Anterior cingulate cortex (tissue), 58 donors: ENCODE measurements at places on chromosomes 6 and 20.

DNA sequence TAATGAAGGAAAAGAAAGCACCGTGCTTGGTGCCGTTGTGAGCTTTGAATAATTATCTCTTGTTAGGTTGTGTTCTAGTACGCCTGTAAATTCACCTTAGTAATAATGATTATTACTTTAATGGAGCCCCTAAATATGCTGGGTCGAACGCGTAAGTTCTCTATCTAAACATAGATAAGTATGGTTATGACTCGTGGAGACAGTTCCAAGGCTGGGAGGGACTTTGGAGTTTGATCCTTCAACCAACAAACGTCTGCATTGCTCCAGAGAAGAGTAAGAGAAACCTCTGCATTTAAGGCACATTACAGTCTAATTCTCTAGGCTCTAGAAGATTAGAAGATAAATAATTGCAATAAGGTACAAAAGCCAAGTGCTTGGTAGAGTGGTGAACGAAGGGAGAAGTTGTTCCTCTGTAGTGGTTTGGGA is 514 bp downstream of the ACOT13 start:
- no peak for DNase-seq

GRCh38 chr6:51260003-51260402 is 441.3 kb downstream of the TFAP2B start:
- no peak for DNase-seq

GRCh38 chr6:52537001-52537753 is 39.7 kb downstream of the TRAM2 start:
- DNase-seq = no peak

DNA sequence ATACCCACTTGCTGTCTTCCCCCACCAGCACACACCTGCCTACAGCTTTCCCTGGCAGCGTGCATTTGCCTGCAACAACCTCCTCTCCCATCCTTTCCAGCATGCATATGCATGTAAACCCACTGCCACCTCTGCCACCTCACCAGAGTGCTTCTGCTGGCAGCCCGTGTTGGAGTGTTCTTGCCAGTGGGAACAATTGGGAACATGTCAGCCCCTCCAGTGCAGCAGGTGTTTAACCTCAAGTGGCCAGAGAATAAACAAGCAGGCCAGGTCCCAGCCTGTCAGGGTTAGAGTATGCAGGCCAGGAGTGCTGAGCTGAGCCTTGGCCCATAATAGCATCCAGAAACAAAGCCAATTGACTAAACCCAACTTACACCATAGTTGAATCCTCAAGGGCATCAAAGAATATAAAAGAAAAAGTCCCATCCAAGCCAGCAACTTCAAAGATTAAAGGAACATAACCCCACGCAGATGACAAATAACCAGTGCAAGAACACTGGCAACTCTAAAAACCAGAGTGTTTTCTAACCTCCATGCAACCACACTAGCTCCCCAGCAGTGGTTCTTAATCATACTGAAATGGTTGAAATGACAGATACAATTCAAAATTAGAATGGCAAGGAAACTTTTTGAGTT is 1212.1 kb upstream of the CITED2 start:
- DNase-seq = no peak

- no peak for DNase-seq
These were observed 39.3 kb downstream of the HUS1B start for GRCh38 chr6:617456-618100.

GRCh38 chr20:53895385-53895755 is 175.0 kb downstream of the BCAS1 start:
- no peak for DNase-seq

GRCh38 chr6:110661414-110661813 is 153.9 kb downstream of the CDK19 start:
- no peak for DNase-seq

GRCh38 chr6:22680950-22681349 is 111.6 kb downstream of the HDGFL1 start:
- no peak for DNase-seq

- no peak for DNase-seq
These were observed 1.7 kb downstream of the TULP4 start for GRCh38 chr6:158313989-158314388.

- DNase-seq = no peak
These were observed 18.3 kb upstream of the TRAM2 start for GRCh38 chr6:52595000-52595795.

DNA sequence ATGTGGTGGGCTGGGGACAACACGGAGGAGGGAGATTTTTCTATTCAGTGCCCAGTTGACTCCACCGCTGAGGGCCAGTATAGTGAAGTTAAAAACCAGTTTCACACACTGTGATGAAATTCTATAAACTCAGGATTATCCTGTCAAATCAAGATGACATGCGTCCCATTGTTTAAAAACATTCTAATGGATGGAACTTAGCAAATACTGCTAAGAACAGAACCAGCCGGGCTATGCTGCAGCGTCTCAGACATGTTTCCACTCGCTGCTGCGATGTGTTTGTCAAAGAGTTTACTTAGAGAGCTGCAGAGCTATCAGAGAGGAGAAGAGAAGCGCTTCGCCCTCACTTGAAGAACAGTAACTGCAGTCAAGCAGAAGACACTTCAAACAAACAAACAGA is 212.6 kb upstream of the FOXQ1 start:
- DNase-seq = no peak

- no peak for DNase-seq
These were observed 202.0 kb upstream of the GMDS start for GRCh38 chr6:2447318-2447920.

GRCh38 chr6:133179481-133179880 is 61.7 kb upstream of the EYA4 start:
- no peak for DNase-seq

DNA sequence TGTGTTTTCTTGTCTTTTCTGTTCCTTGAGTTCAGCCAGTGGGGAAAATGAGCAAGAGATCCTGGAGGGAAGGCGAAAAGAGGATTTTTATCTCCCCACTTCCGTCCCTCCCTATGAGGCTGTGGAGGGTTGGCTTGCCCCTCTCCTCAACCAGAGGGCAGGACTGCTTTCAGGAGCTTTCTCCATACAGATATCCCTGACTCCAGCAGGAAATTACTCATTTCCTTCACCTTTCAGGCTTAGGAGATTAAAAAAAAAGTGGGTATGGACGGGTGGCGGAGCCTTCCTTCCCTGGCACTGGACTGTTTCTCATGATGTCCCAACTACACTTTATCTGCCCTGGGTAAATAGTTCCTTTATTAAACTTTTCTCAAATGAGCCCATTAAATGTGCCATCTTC is 241.2 kb downstream of the FRK start:
- no peak for DNase-seq

DNA sequence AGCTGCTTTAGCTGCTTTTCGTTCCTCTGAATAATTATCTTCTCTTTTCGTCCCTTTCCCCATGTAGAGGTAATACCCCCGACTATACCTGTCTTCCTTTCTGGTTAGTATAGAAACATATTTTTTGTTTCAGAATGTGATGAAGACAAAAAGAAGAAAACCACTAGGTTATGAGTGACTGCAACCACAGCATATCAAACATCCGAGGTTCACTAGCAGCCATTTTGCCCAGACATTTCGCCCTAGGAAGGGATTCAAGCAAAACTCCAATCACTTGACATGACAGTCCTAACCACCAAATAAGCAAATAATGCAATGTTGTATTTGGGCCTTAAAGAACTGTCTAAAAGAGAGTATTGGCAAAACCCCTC is 9.4 kb downstream of the SNX5 start:
- no peak for DNase-seq

GRCh38 chr6:28742668-28743270 is 181.0 kb downstream of the TRIM27 start:
- no peak for DNase-seq

DNA sequence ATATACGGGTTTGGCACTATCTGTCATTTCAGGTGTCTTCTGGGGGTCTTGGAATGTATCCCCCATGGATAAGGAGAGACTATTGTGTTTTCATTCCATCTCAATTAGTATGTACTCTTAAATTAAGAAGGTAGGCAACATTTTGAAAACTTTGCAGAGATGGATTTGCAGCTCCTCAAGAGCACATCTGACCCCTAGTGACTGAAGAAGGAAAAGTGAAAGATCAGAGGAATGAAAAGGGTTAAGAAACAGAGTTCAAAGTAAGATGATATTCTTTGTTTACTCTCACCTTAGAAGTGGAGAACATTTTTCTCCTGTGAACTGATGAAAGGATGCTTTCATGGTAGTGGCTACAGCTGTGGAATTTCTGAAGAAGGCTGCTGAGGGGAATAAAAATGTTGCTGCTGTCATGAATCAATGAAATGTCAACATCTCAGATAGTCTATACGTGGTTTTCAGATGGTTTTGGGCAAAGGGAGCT is 41.5 kb downstream of the SH3BGRL2 start:
- no peak for DNase-seq

DNA sequence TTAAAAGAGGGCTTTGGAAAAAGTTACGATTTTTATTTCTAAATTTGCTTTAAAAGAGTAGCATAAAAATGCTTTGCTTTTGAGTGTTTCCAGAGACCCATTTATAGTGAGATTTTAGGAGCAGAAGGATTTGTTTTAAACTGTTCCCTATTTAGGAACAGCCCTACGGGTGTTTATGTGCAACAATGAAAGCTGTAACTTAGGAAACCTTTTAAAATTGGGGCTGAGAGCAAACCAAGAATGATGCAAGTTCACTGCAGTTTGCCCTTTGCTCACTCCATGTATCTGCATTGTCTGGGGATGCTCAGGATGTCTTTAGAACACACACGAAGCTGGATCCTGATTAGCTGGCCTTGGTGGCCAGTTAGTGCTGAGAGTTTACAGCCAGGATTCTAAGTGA is 40.9 kb downstream of the GHRH start:
- DNase-seq = no peak

DNA sequence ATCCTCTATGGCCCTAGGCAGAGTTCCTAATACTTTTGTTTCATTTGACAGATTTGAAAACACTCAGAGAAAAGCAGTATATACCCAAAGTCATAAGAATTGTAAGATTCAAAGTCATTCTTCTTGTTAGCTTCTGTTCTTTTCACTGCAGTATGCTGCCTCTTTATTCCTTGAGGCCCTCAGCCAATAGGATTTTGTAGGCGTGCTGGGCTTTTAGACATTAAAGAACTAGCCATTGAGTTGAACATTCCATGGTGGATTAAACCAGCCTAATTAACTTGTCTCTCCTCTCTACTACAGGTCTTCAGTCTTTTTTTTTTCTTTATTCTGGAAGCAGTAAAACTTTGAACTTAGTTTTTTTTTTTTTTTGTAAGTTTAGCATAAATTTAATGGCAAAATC is 186.3 kb downstream of the PLCB4 start:
- DNase-seq = no peak

- no peak for DNase-seq
These were observed 52.3 kb downstream of the SLX4IP start for GRCh38 chr20:10487142-10488136.

DNA sequence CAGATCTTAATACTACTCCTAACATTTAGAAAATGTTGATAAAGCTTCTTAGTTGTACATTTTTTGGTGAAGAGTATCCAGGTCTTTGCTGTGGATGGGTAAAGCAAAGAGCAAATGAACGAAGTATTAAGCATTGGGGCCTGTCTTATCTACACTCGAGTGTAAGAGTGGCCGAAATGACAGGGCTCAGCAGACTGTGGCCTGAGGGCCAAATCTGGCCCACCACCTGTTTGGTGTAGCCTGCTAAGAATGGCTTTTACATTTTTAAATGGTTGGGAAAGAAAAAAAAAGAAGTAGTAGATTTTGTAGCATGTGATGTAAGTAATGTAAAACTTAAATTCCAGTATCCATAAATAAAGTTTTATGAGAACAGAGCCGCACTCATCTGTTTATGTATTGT is 19.4 kb upstream of the MAPK13 start:
- DNase-seq = no peak

- no peak for DNase-seq
These were observed 43.7 kb downstream of the APCDD1L start for GRCh38 chr20:58471193-58472164.

- DNase-seq = no peak
These were observed 315.7 kb upstream of the NT5E start for GRCh38 chr6:85134172-85134571.

DNA sequence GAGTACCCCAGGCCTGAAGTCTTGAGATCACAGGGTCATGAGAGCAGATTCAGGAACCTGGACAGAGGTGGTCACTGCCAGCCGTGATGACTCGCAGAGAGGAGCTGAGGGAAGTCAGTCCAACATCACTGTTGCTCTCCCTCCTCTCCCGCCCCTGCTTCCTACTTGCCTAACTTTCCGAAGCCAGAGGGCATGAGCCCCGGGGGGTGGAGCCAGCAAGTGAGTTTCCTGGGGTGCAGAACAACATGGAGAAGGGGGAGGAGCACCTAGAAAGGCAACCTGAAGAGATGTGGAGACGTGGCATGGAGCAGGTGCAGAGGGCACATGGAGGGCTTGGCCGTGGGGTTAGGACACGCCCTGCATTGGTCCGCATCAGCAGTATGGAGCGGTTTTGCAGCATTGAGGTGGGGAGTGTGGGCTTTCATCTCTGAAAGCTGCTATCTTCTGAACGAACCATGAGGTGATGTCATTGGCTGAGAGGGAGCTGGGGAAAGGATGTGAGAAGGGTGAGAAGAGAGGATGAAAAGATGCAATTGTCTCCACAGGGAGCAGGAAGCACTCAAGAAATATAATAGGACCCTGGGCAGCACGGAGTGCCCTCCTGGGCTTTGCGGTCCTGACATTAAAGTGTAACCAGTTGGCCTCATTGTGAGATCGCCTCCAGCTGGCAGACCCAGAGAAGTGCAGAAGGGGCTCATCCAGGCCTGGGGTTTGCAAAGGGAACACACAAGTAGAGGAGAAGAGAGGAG is 25.0 kb downstream of the GDAP1L1 start:
- DNase-seq = no peak

DNA sequence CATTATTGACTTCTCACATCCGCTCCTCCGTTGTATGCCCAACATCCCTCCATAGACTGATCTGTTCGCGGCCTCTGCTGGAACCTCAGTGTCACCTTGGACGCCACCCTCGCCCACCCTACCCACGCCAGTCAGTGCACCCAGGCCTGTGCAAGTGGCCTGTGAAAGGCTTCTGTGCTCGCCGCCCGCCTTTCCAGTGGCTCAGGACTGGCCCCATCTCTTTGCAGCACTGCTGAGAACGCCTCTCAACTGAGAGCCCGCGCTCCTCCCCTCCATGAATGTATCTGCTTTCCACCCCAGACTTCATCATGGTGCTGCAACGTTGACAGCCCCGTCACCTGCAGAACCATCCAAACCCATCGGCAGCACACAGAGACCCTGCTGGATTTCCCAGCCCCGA is 227.3 kb upstream of the QKI start:
- DNase-seq = no peak

DNA sequence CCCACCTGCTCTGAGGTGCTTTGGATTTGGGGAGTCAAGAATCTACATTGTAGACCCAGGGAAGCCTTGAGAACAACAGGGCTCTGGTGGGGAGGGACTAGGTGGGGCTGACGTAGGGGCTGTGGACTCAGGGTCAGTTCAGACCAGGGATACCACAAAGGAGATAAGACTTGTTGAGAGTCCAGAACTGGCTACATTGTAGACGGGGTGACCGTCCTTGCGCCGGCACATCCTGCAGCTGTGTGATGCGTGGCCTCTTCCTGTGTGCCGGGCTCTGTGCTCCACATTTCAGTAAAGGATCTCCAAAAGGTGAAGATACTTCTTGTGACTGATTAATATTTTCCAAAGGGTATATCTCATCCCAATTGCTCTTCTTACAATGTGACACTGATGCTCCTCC is 9.8 kb upstream of the TLDC2 start:
- no peak for DNase-seq
